ENCODE measurements at places on chromosomes 3 and 15.
A peak's percentile ranks its signal among the peaks of the same experiment; 100 is the strongest.

- no peak for DNase-seq
Observed at GRCh38 chr3:126569390-126569975, 10.8 kb upstream of the C3orf22 start.

GRCh38 chr3:50661321-50661837, 13.3 kb upstream of the DOCK3 start:
- no peak for DNase-seq

GRCh38 chr3:170636400-170636973, 50.6 kb upstream of the SLC7A14 start:
- DNase-seq, result no peak

DNA sequence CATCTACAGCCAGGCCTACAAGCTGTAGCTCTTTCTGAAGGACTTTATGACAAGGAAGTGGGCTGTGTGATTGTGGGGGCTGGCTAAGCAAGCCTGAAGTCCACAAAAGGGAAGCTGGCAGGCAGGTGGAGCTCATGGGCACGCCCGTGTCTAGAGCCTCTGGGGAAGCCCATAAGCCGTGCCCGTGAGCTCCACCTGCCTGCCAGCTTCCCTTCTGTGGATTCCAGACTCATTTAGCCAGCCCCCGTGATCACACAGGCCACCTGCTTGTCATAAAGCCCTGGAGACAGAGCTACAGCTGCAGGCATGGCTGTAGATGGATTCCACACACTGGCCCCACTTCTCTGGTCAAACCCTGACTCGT, 15.2 kb downstream of the EFCC1 start:
- DNase-seq, result no peak

DNA sequence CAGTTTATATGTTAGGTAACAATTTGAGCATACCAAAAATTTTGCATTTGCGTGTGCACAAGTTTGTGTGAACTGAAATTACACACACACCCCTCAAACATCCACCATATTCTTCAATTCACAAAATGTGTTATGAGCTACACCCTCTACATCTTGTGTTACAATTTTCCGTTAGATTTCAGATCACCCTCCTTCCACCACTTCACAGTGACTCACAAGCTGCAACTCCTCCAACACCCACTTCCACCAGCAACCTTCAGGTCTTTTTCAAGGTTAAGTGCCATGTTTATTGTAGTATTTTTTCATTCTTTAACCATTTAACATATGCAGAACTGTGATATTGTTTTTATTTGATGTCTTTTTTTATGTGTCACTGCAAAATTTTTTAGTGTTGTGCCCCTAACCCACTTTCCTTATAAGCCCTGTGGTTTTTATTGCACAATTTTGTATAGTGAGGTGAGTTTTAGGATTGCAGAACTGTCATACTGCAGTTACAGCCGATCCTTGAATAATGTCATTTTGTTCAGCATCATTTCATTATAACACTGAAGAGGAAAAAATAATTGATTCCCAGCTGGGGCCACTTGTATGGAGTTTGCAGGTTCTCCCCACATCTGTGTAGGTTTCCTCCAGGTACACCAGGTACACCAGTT, 148.9 kb downstream of the PLCL2 start:
- DNase-seq, result no peak

- no peak for DNase-seq
Observed at GRCh38 chr3:5144316-5144994, 22.4 kb downstream of the ARL8B start.

DNA sequence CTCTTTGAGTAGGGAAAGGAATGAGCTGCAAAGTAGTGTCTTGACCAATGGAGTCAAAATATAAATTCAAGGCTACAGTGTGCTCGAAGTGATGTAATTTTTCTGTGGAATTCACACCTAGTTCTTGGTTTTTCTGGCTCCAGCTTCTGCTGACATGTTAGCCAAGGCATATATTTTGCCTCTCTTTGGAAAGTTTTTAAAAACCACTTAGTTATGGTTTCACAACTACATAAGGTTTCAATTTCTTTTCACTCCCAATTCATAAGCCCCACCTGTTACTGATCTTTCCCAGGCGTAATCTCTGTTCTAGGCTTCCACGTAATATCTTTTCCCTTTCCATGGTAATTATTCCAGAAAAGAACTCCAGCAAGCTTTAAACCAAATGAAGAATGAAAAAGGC, 46.9 kb downstream of the GADL1 start:
- DNase-seq, result no peak

DNA sequence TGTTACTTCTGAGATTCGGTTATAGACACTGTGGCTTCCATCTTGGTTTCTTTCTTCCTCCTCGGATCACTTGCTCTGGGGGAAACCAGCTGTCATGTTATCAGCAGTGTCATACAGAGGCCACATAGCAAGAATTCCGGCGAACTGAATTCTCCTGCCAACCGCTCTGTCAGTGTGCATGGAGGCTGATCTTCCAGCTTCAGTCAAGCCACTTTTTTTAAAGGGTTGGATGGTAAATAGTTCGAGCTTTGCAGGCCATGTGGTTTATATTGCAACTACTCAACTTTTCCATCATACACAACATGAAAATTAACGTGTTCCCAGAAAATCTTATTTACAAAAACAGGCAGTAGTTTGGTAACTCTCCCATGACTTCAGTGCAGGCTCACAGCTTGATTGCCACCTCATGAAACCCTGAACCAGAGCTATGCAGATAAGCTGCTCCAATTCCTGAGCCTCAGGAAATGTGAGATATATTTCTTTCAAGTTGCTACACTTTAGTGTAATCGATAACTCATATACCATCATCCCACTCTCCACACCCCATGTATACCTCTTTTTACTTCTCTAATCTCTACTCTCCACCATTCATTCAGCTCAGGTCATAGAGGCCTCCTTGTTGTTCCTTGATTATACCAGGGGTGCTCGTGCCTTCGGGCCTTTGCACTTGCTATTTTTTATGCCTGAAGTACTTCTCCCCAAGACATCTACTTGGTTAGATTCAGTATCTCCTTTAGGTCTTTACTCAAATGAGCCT, 7.2 kb downstream of the RPL22L1 start:
- no peak for DNase-seq

DNA sequence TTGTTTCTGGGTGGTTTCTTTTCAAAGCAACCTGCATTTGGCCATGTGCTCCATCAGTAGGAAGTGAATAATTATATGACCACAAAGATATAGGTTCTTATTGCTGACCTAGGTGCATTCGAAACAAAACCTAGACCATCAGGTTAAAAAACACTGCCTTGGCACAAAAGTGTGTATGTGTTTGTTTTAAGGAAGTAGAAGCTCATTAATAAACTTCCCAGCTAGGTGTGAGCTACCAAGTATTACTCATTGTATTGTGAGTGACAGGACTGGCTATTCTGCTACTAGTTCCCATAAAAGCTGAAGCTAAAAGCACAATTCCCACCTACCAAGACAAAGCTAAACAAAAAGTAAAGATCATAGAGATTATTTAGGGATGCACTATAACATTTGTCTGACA, 168.2 kb downstream of the TP63 start:
- no peak for DNase-seq

DNA sequence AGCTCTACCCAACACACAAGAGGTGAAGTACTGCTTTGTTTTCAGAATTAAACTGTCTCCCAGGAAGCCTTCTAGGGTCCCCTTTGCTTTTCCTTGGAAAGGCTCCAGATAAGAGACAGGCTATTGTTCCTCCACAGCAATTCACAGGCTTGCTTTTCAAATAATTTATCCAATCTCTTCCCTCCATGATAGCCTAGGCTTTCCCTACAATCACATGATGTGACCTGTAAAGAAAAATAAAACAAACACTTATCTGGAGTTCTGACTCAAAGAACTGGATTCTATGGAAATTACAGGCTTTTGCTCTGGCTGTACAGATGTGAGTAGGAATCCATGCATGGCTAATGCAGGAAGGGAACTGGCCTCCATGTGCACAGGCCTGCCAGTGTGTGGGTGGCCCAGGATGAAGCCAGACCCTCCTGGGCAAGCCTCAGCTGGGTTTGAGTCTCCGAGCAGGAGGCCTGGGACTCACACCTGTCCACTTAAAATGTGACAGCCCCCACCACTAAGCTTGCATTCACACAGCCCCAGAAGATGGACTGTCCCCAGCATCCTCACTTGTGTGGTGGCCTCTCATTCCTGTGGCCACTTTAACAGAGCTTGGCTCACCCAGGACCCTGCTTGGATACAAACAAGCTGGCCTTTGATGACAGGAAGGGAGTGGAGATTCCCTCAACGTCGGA, 75.8 kb upstream of the LEKR1 start:
- no peak for DNase-seq

DNA sequence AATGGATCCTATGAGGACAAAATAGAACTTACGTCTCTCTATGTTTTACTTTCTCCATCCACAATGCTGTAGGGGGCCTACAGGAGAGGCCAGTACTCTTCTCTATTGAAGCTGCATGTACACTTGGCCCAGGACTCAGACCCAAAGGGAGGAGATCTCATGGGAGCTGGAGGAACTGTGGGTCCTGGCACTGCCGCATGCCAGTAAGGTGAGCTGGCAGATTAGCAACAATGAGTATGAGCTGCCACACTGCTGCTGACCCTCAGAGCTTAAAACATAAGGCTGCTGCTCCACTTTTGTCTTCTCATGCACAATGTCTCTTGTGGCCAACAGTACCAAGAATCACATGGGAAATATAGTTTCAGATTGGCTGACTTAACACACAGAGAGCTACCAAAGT, 57.8 kb upstream of the TBC1D5 start:
- no peak for DNase-seq

DNA sequence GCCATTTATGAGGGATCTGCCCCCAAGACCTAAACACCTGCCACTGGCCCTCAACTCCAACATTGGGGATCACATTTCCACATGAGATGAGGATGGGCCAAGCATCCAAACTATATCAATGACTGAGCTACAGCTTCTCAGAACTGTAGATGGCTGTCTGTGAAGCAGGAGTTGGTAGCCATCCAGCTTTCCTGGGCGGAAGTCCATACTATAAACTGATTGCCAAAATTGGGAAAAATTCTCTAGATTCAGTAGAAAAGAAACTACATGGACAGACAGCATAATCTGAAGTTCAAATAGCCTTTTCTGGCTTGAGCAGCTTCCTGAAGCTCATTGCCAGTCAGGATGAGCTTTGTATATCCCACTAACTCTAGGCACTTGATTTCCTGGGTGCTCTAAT, 214.7 kb upstream of the ZBTB20 start:
- no peak for DNase-seq

- DNase-seq, result no peak
Observed at GRCh38 chr3:44642337-44642736, 6.2 kb upstream of the ZNF35 start.

DNA sequence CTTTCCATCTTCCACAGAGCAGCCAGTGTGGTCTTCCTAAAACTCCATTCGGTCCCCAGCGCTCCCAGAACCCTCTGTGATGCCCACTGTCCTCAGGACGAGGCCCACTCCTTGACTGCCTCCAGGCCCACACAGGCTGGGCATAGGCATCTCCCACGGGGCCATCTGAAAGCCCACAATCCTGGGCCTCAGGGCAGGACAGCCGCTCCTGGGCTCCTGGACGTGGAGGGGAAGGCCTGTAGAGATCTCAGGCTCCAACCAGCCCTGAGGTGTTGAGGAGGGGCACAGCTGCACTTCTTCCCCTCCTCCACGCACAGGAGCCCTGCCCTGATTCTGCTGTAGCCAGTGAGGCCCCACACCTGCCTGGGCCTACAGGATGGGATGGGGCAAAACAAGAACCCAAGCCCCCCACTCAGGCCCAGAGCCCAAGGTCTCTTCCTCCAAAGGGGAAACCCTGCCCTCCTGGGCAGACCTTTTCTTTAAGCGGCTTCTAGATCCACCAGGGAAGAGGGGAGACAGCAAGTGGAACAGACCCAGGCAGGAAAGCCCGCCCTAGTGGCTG, 25.9 kb downstream of the SHISA5 start:
- no peak for DNase-seq

DNA sequence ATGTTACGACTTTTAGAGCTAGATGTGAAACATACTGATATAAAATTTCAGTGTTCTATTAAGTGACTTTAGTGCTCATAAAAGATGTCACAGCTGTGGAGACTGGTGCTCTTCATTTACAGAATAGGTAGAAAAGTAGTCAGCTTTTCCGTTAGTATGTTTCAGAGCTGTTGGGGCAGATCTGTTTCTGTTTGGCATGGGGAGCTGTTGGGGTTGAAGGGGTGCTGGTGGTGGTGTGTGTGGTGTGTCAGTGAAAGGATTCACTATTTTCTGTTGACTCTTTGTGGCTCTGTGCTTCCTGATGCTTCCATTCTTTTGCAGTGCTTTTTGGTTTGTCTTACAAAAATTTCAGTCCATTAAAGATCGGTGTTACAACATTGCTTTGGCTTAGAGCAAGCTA, 3.2 kb downstream of the UBE2E2 start:
- no peak for DNase-seq

DNA sequence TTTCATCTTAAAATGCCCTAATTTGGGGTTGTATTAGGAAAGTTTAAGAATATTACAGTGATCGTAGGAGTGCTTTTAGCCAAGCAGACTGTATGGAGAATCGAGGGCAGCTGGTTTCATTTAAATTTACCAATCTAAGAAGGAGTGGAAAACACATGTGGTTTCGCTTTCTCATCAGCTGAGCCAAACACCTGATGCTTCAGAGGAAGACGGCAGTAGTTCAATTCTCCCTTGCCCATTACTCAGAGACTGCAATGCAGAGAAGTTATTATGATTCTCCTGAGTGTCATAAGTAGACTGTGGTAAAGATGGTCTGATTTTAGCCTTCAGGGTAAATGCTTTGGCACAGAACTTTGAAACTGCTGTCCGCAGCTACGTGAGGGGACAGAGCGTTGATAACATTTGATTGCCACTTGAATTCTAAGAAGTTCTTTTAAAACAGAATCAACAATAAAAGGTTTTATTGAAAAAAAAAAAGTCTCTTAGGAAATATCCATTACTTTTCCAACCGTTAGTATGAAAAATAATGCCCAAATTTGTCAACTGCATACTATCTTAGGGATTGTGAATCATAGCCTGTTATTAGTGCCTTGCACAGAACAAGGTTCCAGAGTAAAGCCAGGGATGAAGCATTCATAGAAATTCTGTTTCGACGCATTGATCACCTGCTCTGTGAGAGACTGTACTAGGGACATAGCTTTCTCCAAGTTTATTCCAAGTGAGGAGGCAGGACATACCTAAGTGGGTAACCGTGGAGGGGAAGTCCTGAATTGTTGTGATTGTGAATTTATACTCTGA, 25.6 kb downstream of the LYSMD4 start:
- peak; percentile 64 for DNase-seq

- DNase-seq, result no peak
Observed at GRCh38 chr3:42802876-42803413, 1.3 kb downstream of the HIGD1A start.

- DNase-seq, result no peak
Observed at GRCh38 chr3:128074851-128075521, 22.7 kb downstream of the SEC61A1 start.

GRCh38 chr15:68528626-68529290, 50.0 kb upstream of the CORO2B start:
- no peak for DNase-seq

Measured in stromal cell of bone marrow (primary cell).